Activated effector memory CD4-positive, alpha-beta T cell treated with Interleukin-2 at 50 U/mL for 16 hours (primary cell): ENCODE measurements at places on chromosomes 4 and X.

DNA sequence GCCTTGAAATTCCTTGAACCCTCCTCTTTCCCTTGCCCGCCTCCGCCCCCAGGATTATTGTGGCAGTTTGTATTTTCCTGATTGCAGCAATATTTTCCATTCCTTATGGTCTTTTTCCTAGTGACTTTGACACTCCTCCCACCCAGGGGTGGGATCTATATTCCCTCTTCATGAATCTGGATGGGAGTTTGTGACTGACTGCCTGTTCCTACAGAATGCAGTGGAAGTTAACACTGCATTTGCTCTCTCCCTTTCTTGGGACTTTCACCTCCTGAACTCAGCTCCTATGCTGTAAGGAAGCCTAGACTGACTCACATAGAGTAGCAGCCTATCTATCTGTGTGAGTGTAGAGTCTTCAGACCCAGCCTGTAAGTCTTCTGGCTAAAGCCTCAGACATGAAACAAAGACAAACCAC, 2.2 kb downstream of the FUNDC2 start:
- DNase-seq = no peak

- no peak for DNase-seq
Measured at GRCh38 chrX:142977128-142977914, 48.4 kb upstream of the SPANXN4 start.

GRCh38 chr4:167239627-167240026, 5.3 kb upstream of the SPOCK3 start:
- DNase-seq = no peak

GRCh38 chr4:113899271-113900070, 80.0 kb downstream of the ARSJ start:
- DNase-seq = peak; percentile 18

DNA sequence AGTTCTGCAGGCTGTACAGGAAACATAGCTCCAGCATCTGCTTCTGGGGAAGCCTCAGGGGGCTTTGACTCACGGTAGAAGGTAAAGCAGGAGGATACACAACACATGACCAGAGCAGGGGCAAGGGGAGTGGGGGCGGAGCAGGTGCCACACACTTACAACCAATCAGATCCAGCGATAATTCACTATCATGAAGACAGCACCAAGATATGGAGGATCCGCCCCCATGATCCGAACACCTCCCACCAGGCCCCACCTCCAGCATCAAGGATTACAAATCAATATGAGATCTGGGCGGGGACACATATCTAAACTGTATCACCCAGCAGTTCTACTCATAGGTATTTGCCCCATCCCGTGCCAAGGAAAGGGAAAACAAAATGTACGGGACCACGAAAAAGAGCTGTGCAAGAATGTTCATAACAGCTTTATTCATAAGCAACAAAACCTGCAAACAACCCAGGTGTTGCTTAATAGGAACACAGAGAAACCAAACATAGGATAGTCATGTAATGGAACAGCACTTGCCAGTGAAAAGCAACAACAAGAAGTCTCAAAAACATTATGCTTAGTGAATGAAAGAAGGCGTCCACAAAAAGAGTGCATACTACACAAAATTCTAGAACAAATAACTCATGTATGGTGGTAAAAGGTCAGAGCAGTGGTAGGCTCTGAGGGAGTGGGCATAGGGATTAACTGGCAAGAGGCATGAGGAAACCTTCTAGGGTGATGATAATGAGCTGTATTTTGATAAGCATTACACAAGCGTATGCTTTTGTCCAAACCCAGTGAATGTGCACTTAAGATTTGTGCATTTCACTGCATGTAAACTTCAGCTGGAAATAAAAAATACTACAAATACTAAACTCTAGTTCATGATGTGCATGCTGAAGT, 130.9 kb upstream of the FAM9B start:
- DNase-seq = no peak

- no peak for DNase-seq
Measured at GRCh38 chrX:152725409-152725808, 8.1 kb downstream of the CSAG1 start.

DNA sequence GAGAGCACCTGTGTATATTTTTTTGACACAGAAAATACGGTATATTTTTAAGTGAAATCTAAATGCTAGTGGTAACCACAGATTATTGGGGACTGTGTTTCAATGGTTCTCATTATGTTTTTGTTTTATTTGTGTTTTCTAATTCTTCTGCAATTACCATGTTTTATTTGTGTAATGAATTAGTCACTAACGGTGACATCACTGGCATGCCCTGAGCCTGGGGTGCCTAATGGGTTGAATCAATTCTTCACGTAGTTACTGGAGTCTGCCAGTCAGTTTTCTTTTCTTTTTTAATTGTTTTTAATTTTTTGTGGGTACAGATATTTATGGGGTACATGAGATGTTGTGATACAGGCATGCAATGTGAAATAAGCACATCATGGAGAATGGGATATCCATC, 168.8 kb downstream of the RELL1 start:
- DNase-seq = no peak

GRCh38 chrX:43881410-43882293, 598 bp downstream of the MAOB start:
- DNase-seq = no peak

DNA sequence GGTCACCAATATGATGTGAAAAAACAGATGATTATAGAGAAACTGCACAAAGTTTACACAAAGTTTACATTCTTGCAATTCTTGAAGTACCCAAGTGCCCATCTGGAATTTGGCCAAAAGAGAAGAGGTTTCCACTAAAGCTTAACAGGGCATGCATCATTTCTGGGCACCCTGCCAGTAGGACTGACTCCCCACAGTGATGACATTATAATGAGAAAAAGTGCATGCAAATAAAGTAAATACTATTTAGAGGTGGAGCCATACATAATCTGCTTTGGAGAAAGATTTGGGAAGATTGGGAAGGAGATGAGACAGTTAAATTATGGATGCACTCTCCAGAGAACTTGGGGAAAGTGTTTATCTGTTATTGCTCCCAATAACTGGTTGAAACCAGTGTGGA, 93.7 kb upstream of the TRPC3 start:
- DNase-seq = no peak

- no peak for DNase-seq
Measured at GRCh38 chrX:153537526-153538295, 20.3 kb downstream of the ATP2B3 start.

GRCh38 chr4:124409044-124409443, 303.5 kb downstream of the ANKRD50 start:
- no peak for DNase-seq

DNA sequence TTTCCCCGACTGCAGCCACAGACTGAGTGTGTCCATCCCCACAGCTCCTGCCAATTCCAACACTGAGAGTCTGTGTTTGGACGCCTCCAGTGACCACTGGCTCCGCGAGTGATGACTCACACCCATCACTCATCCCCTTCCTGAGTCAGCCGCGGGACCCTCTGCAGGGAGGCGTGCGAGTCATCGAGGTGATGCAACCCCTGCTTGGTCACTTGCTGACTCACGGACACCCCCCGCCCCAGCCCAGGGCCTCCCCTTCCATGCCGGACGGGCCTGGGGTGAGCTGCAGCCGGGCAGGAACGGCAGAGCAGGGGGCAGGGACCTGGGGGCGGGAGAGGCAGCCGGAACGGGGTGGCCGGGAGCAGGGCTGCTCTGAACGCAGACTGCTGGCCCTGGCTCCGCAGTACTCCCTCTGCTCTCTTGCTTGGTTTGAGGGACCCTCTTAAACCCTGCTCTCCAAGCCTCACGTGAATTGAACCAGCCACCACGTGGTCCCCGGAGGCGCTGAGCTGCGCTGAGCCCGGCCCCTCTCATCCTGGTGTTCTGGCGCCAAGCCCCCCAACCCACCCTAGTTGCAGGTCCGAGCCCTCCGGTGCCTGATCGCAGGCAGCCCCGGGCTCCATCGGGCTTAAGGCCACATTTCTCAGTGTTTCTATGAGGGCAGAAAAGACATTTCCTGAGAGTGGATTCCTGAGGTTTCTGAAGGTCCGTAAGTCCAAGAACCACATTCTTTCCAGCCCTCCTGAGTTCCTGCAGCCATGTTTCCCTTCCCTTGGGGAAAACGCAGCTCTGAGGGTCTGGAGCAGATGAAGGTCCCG, 32.4 kb downstream of the FGFRL1 start:
- no peak for DNase-seq

- DNase-seq = no peak
Measured at GRCh38 chrX:73849073-73849472, 286.1 kb downstream of the CHIC1 start.

DNA sequence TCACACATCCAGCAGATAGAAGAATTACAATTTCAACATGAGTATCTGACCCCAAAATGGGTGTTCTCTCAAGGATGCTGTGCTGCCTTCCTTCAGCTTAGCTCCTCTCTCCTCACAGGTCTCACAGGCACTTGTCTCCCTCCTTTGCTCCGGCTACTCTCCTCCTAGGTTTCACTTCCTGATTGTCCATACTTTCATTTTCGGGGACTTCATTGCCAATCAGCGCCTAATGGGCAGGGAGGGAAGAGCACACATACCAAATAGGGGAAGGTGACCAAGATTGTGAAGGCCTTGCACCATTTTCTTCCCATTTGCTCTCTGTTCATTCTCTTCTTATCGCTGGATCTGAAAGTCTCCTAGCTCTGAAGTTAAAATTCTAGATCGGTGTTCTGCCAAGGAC, 125.4 kb upstream of the EOLA2 start:
- no peak for DNase-seq

DNA sequence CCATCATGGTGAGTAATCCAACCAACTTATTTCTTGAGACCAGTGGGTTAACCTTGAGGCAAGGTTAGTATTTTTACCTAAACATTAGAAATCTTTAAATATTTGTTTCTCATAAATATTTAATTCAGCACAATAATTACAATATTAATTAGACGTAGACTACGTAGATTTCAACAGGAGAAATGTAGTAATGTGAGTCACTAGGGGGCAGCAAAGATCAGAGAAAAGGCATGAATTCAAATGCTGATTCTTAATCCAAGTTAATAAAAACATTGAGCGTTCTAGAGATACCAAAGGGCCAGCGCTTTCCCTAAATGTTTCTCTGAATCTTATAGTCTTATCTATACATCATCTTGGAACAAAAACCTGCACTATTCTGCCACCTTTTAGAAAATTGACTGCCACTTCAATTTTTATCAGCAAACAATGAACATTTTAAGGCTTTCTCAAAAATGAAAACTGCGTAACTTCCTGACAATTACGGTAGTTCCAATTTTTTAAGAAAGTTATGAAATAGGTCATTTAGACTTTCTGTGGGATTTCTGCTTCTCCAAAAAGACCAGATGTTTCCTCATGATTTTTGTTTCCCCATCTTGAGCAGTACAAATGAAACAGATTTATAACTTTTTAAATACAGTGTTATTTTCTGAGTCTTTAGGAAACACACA, 180.7 kb downstream of the GASK1B start:
- no peak for DNase-seq

- no peak for DNase-seq
Measured at GRCh38 chr4:183139972-183140570, 41.0 kb downstream of the WWC2 start.

- no peak for DNase-seq
Measured at GRCh38 chr4:10773656-10774055, 89.1 kb upstream of the CLNK start.

GRCh38 chr4:38939165-38939564, 71.6 kb downstream of the FAM114A1 start:
- no peak for DNase-seq

- DNase-seq = no peak
Measured at GRCh38 chrX:5681159-5681558, 547.5 kb downstream of the NLGN4X start.

DNA sequence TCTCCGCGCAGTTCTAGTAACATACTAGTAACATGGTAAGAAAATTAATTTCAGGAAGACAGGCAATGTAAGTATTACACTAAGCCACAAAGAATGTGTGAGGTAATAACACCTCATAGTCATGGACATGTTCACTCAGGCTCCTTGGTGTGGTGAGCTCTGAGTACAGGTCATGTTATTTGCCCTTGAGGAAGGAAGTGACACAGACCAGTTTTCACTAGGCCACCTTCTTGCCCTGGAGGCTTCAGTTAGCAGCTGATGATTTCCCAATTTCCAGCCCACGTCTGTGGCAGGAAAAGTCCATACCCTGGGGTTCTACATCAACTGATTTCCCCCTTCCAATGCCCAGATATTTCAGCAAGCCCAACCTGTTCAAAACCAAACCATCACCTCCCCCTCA, 6.7 kb downstream of the APOO start:
- DNase-seq = no peak

GRCh38 chr4:56253666-56254305, 133.5 kb downstream of the AASDH start:
- no peak for DNase-seq

- DNase-seq = no peak
Measured at GRCh38 chrX:24465532-24465865, 413 bp downstream of the PDK3 start.

- DNase-seq = no peak
Measured at GRCh38 chrX:1212532-1212931, at the start of gene CRLF2. Gene CRLF2 (minus strand): TSS chrX:1212649. CDS start chrX:1212634, 15 bp downstream.

- no peak for DNase-seq
Measured at GRCh38 chr4:73335679-73336078, 68.4 kb upstream of the ALB start.

DNA sequence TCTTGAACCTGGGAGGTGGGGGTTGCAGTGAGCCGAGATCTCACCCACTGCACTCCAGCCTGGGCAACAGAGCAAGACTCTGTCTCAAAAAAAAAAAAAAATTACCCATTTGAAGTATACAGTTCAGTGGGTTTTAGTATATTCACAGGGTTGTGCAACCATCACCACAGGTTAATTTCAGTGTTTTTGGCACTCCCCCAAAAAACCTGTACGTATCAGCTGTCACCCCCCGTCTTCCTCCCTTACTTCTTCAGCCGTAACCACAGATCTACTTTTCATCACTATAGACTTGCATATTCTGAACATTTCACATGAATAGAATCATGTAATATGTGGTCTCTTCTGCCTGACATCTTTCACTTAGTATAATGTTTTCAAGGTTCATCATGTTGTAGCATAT, 11.7 kb upstream of the PTTG2 start:
- DNase-seq = no peak

DNA sequence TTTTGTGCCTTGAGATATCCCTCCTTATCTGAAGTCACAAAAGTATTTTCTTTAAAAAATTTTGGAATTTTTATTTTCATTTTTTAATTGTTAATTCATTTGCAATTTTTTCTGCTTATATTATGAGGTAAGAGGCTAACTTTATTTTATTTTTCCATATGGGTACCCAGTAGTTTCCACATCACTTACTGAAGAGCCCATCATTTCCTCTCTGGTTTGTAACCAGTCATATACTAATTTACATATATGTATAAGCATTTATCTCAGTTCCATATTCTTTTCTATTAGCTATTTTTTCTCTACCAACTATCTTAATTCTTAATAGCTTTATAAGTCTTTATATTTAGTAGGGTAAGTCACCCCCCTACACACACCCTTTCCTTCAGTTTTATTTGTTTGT, 27.0 kb downstream of the MGARP start:
- DNase-seq = no peak

- DNase-seq = no peak
Measured at GRCh38 chr4:133493776-133494175, 344.7 kb downstream of the PCDH10 start.

GRCh38 chrX:107470198-107470597, 20.7 kb downstream of the FRMPD3 start:
- no peak for DNase-seq
